ENCODE measurements at places on chromosomes 1 and 21.

DNA sequence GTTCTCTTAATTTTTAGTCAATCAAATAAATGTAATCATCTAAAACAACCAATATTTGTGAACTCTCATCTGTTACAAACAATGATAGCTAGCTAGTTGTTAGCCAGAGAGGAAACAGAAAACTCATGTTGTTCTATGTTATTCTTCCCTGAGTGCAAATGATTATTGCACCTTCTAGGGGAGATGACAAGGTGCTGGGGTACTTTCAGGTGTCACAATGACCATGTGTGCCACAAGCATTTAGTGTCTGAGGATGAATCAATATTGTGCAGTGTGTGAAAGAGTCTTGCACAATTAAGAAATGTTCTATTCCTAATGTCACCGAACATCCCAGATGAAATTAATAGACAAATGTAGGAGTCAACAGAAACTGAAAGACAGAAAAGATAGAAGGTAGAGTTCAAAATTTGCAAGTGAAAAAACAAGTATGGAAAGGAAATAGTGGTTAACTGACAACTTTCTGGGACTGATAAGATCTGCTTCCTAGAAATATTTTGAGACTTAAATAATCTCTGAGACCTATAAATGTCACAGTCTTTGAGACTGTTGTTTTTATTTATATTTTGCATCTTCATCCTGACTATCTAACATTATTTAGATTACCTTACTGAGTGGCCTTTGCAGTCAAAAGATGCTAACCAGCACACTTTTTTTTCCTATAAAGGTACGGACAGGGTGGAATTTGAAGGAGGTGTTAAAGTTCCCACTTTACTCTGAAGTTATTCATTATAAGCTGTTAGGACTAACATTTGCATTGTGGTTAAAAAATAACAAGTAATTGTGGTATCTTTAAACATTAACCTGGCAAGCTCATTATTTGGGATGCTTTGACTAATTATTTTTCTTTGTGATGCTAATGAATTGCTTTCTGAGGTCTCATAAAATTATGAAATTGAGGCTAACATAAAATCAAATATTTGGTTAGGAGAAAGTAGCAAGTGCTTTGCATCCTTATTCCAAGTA is 21.6 kb upstream of the DPYD start:
- no peak for DNase-seq

- DNase-seq, result no peak
Measured at GRCh38 chr21:42313501-42313969, 1.7 kb downstream of the TFF3 start.

DNA sequence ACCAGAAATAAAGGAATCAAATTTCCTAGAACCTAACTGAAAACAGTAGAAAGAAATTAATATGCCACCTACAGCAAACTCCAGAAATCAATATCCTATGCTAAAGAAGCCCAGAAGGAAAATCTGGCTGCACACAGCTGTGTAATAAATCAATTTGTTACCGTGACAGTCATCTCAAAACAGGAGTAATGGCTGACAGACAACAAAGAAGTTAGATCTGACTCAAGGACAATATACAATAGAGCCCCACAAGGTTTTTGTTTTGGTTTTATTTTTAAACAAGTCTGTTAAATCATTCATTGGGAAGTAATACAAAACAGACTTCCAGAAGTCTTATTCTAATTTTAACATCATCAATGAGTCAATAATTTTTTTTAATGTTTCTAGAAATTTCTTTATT is 168.4 kb downstream of the RERE start:
- DNase-seq, result no peak

GRCh38 chr1:233315718-233316301 is 11.7 kb upstream of the MAP3K21 start:
- no peak for DNase-seq

GRCh38 chr1:90201467-90202358 is 206.8 kb downstream of the ZNF326 start:
- no peak for DNase-seq

DNA sequence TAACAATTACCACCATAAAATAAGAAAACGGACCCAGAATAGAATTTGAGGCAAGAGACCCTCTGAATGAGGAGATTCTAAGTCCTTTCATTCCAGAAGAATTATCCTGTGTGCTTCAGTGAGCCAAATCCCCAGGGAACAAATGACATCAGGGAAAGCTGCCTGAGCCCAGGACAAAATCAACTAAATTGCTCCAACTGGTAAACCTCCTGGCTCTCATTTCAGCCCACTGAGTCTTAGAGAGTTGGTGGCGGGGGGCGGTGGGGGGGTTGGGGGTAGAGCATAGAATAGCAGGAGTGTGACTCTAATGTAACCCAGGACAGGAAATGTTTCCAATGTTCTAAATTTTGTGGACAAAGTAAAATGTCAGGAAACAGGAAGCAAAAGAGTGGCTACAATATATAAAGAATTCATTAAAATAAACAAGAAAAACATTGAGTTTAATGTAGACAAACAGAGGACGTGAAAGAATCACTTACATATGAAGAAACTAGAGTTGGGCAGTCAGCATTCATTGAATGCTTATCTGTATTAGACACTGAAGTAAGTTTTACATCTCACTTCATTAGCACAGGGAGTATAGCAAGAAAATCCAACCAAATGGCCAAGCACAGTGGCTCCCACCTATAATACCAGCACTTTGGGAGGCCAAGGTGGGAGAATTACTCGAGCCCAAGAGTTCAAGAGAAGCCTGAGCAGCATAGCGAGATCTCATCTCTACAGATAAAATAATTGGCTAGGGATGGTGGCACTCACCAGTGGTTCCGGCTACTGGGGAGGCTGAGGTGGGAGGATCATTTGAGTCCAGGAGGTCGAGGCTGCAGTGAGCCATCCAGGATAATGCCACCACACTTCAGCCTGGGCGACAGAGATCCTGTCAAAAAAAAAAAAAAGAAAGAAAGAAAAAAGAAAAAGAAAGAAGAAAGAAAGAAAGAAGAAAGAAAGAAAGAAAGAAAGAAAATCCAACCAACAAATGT is 75.1 kb downstream of the DHRS3 start:
- DNase-seq, result no peak

DNA sequence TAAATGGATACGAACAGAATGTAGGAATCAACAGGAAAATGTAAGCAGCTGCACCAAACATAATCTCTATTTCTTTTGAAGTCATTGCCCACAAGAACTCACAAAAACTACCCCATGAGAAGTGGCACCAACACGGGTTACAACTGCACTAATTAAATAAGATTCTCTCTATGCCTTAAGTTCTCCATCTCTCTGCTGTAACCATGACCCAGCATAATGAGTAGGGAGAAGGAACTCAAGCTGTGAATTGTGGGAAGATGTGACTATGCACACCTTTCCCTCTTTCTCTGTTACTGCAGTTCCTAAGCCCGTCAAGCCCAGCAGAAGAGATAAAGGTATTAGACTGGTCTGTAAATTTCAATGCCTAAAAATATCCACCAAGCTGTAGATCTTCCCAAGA is 614.0 kb downstream of the USP25 start:
- no peak for DNase-seq

Measured in NCI-H1436 treated with DMSO at 0.1 percent for 48 hours (cell line).